ENCODE measurements at places on chromosomes 1 and 21. TPM values are rescaled to one million over a fixed set of nuclear protein-coding genes. Genes with fewer than 3 reads are reported as not detected.

- no peaks in the 10 kb centered on the region for H3K4me1 ChIP-seq
- DNase-seq = no peak
- no peaks in the 10 kb centered on the region for H3K27me3 ChIP-seq
- H3K36me3 ChIP-seq = no peaks in the 10 kb centered on the region
Observed at GRCh38 chr1:12556368-12556930, 61.6 kb downstream of the DHRS3 start.

The CSF3R gene
- total RNA-seq = 5.2 TPM

DNA sequence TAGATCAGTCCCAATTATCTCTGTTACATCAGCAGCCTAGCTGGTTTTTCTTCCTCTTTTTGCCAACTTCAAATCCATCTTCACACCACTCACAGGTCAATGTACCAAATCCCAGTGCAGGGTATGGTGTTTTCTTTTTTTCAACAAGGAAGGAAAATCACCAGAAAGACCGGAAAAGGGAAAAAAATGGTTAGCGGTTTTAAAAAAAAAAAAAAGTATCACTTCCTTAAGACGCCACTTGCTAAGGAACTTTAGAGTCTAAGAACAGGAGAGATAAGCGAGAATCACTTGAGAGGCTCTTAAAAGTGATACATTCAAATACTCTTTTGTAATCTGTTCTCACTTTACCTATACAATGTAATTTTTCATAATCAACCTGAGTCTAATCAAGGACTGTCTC lies 3.1 kb upstream of the OR10J1 start:
- no peak for DNase-seq
- no peak overlapping the region for H3K27ac ChIP-seq
- H3K4me1 ChIP-seq = no peaks in the 10 kb centered on the region
- H3K36me3 ChIP-seq = no peaks in the 10 kb centered on the region
- H3K27me3 ChIP-seq = no peaks in the 10 kb centered on the region

The HSD3B1 gene
- not detected for total RNA-seq

GRCh38 chr1:53401813-53402745 lies 57.1 kb upstream of the DMRTB1 start:
- H3K27ac ChIP-seq = no peak overlapping the region
- no peaks in the 10 kb centered on the region for H3K36me3 ChIP-seq
- H3K4me1 ChIP-seq = no peaks in the 10 kb centered on the region
- no peak for DNase-seq
- no peaks in the 10 kb centered on the region for H3K27me3 ChIP-seq

DNA sequence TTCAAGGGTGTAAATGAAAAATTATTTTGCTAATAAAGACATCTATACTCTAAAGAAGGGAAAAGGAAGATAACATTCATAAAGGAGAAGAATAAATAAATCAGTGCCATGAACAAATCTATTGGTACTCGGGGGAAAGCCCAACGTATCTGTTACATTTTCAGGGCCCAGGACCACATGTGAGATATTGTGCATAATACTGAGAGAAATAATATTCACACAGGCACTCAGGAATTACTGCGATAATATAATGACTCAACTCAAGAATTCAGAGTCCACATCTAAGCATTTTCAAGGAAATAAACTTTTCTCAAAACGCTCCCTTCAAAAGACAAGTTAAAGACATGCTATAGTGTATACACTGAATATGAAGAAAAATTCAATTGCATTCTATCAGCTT lies 108.8 kb downstream of the SMYD2 start:
- no peaks in the 10 kb centered on the region for H3K4me1 ChIP-seq
- no peaks in the 10 kb centered on the region for H3K27me3 ChIP-seq
- peaks cover 3% of the 10 kb centered on the region for H3K36me3 ChIP-seq
- DNase-seq = no peak
- no peak overlapping the region for H3K27ac ChIP-seq
- H3K4me3 ChIP-seq = no peak overlapping the region

- no peaks in the 10 kb centered on the region for H3K36me3 ChIP-seq
- no peak overlapping the region for H3K27ac ChIP-seq
- no peaks in the 10 kb centered on the region for H3K27me3 ChIP-seq
- no peak for DNase-seq
- H3K4me1 ChIP-seq = peaks cover 32% of the 10 kb centered on the region
- H3K4me3 ChIP-seq = no peak overlapping the region
Observed at GRCh38 chr1:16117369-16117768, 38.5 kb downstream of the EPHA2 start.

GRCh38 chr1:54380290-54380882 lies 25.8 kb downstream of the SSBP3 start:
- no peaks in the 10 kb centered on the region for H3K36me3 ChIP-seq

- H3K27ac ChIP-seq = no peak overlapping the region
- no peak for DNase-seq
- H3K4me3 ChIP-seq = no peak overlapping the region
- no peaks in the 10 kb centered on the region for H3K27me3 ChIP-seq
Observed at GRCh38 chr1:214902636-214903320, 179.8 kb upstream of the KCNK2 start.

DNA sequence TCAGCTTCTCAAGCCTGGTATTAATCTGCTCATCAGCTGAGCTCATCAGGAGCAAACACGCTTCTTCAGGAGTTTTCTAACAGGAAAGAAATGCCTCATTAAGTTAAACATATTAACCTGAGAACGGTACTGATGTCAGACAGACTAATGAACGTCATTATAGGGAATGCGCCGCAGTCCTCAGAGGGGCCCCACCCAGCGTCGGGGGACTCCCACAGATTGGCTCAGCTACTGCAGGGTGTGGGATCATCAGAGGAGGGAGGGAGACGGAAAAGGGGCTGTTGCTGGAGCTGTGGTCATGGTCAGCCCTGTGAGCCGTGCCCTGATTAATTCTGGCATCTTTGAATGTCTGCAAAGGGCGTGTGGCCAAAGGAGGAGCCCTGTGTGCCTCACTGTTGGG lies 348.5 kb downstream of the PTPRU start:
- DNase-seq = peak; percentile 9
- H3K27ac ChIP-seq = no peak overlapping the region
- no peak overlapping the region for H3K4me3 ChIP-seq
- H3K4me1 ChIP-seq = no peaks in the 10 kb centered on the region
- no peaks in the 10 kb centered on the region for H3K36me3 ChIP-seq

- no peaks in the 10 kb centered on the region for H3K36me3 ChIP-seq
- no peaks in the 10 kb centered on the region for H3K27me3 ChIP-seq
- H3K4me1 ChIP-seq = no peaks in the 10 kb centered on the region
- no peak for DNase-seq
- no peak overlapping the region for H3K4me3 ChIP-seq
Observed at GRCh38 chr1:84785271-84786036, 95.2 kb upstream of the SSX2IP start.

- no peak overlapping the region for H3K4me3 ChIP-seq
- H3K27me3 ChIP-seq = no peaks in the 10 kb centered on the region
- no peak for DNase-seq
- H3K36me3 ChIP-seq = no peaks in the 10 kb centered on the region
- no peaks in the 10 kb centered on the region for H3K4me1 ChIP-seq
- no peak overlapping the region for H3K27ac ChIP-seq
Observed at GRCh38 chr1:69244211-69244610, 323.5 kb upstream of the LRRC7 start.

DNA sequence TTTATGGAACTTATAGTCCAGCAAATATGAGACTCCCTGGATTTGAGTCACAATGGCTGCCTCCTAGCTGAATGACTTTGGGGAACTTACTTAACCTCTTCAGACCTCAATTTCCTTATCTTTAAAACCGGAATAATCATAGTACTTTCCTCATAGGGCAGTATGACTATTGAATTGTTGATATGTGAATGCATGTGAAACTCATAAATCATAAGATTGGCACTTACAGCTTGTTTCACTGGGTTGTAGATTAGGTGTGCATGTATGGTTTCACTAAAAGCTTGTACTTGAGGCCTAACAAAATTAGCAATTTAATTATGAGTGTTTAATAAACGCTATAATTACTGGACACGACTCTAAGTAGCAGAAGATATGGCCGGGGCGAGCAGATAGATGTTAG lies 72.5 kb downstream of the ST6GALNAC5 start:
- no peak overlapping the region for H3K4me3 ChIP-seq
- H3K4me1 ChIP-seq = no peaks in the 10 kb centered on the region
- no peak overlapping the region for H3K27ac ChIP-seq
- DNase-seq = no peak
- no peaks in the 10 kb centered on the region for H3K36me3 ChIP-seq
- no peaks in the 10 kb centered on the region for H3K27me3 ChIP-seq

GRCh38 chr1:56404561-56405030 lies 174.8 kb downstream of the PLPP3 start:
- H3K4me3 ChIP-seq = no peak overlapping the region
- no peaks in the 10 kb centered on the region for H3K4me1 ChIP-seq
- H3K27ac ChIP-seq = no peak overlapping the region
- DNase-seq = no peak
- H3K36me3 ChIP-seq = no peaks in the 10 kb centered on the region
- H3K27me3 ChIP-seq = no peaks in the 10 kb centered on the region

DNA sequence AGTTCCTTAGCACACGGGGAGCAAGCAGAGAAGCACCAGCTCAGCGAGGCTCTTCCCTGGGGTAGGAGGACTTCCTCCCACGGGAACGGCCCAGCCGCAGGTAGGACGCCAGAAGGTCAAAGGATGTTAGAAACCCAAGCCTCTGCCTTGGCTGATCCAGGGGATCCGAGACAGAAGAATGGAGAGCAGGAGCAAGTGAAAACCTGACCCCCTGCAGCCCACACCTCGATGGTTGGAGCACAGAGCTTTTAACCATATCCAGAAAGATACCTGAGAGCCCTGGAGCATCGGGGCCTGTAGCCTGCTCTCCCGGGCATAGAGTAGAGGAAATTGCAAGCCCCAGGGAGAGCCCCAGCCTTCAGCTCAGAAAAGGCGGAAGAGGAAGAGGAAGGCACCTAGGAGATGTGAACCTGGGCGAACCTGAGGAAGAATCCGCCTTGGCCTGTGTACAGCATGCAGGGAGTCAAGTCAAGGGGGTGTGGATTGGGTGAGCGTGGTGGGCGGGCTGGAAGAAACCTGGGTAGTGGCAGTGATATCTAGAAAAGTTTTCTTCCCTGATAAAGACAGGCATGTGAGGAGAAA lies 76.3 kb downstream of the PSMG1 start:
- H3K27ac ChIP-seq = no peak overlapping the region
- no peaks in the 10 kb centered on the region for H3K36me3 ChIP-seq
- H3K4me3 ChIP-seq = no peak overlapping the region
- H3K27me3 ChIP-seq = no peaks in the 10 kb centered on the region
- no peaks in the 10 kb centered on the region for H3K4me1 ChIP-seq

GRCh38 chr1:100122177-100122576 lies 10.6 kb downstream of the SASS6 start:
- H3K36me3 ChIP-seq = no peaks in the 10 kb centered on the region
- H3K27me3 ChIP-seq = no peaks in the 10 kb centered on the region
- no peak for DNase-seq
- H3K4me3 ChIP-seq = no peak overlapping the region
- H3K27ac ChIP-seq = no peak overlapping the region

The PDC gene
- total RNA-seq = not detected

- peaks cover 7% of the 10 kb centered on the region for H3K36me3 ChIP-seq
- H3K27me3 ChIP-seq = no peaks in the 10 kb centered on the region
- DNase-seq = no peak
- no peak overlapping the region for H3K27ac ChIP-seq
- H3K4me1 ChIP-seq = no peaks in the 10 kb centered on the region
- no peak overlapping the region for H3K4me3 ChIP-seq
Observed at GRCh38 chr1:180002437-180002836, 47.8 kb downstream of the CEP350 start.

The PRELP gene
- 28.0 TPM for total RNA-seq

The SGIP1 gene
- total RNA-seq = 3.1 TPM

DNA sequence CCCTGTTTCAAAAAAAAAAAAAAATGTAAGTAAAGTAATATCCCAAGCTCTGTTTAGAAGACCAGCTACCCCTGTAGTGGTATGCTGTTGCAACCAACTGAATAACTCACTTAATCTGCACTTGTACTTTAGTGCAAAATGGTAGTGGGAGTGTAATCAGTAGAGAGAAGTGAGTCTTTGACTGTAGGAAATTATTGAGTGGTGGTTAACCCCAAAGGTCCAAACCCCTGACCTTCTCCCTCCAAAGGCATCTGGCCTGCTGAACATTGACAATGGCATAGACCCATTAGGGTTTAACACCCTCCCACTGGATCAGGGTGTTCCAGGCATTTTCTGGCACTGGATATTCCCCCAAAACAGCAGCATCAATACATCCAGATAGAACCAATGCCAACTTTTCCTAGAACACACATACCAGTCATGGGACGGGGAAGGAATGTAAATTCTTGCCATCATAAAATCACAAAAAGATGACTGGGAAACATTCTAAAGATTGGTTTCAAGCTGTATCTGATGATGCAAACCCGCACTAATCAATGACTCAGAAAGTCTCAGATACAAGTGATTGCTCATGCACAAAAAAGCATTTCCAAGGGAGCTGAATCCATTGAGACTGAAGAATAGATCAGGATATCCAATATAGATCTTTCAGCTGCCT lies 110.3 kb downstream of the MRPL39 start:
- H3K4me3 ChIP-seq = no peak overlapping the region
- no peak overlapping the region for H3K27ac ChIP-seq
- DNase-seq = no peak
- H3K36me3 ChIP-seq = no peaks in the 10 kb centered on the region
- H3K4me1 ChIP-seq = no peaks in the 10 kb centered on the region

DNA sequence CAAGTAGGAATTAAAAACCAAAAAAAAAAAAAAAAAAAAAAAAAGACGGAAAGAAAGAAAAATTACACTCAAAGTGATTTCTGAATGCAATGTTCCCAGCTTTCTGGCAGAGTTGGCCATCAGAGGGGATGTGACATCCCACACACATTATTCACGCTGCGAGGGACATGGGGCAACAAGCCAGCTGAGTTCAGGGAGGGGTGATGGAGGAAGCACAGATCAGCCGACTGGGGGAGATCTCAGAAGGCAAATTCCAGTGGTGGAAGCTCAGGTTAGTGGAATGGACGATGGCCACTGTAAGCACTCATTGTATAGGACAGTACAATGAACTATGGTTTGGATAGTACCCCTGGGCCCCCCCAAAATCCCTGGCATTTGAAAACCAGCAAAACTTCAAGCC lies 311.9 kb downstream of the PCP4 start:
- H3K27ac ChIP-seq = no peak overlapping the region
- H3K4me3 ChIP-seq = no peak overlapping the region
- H3K27me3 ChIP-seq = no peaks in the 10 kb centered on the region

The C1orf53 gene
- total RNA-seq = 2.1 TPM

- DNase-seq = no peak
- H3K4me3 ChIP-seq = no peak overlapping the region
- no peaks in the 10 kb centered on the region for H3K4me1 ChIP-seq
- no peak overlapping the region for H3K27ac ChIP-seq
Observed at GRCh38 chr1:214579183-214579582, 23.8 kb upstream of the CENPF start.

GRCh38 chr1:116426401-116426800 lies 53.4 kb downstream of the ATP1A1 start:
- H3K36me3 ChIP-seq = no peaks in the 10 kb centered on the region
- H3K27me3 ChIP-seq = no peaks in the 10 kb centered on the region
- no peak overlapping the region for H3K27ac ChIP-seq
- no peak overlapping the region for H3K4me3 ChIP-seq
- H3K4me1 ChIP-seq = no peaks in the 10 kb centered on the region
- DNase-seq = no peak

The TMEM269 gene
- not detected for total RNA-seq

The TCHHL1 gene
- not detected for total RNA-seq

- H3K27ac ChIP-seq = no peak overlapping the region
- no peaks in the 10 kb centered on the region for H3K36me3 ChIP-seq
- no peak for DNase-seq
- H3K4me1 ChIP-seq = no peaks in the 10 kb centered on the region
- H3K27me3 ChIP-seq = no peaks in the 10 kb centered on the region
- no peak overlapping the region for H3K4me3 ChIP-seq
Observed at GRCh38 chr1:67856921-67857320, 23.7 kb upstream of the GNG12 start.

- no peak overlapping the region for H3K4me3 ChIP-seq
- H3K36me3 ChIP-seq = no peaks in the 10 kb centered on the region
- H3K27ac ChIP-seq = no peak overlapping the region
- no peaks in the 10 kb centered on the region for H3K27me3 ChIP-seq
- no peak for DNase-seq
Observed at GRCh38 chr21:45011911-45012661, 62.3 kb upstream of the ADARB1 start.
